ENCODE measurements at places on chromosomes 13 and 19. TPM values are rescaled to one million over a fixed set of nuclear protein-coding genes. Genes with fewer than 3 reads are reported as not detected.

DNA sequence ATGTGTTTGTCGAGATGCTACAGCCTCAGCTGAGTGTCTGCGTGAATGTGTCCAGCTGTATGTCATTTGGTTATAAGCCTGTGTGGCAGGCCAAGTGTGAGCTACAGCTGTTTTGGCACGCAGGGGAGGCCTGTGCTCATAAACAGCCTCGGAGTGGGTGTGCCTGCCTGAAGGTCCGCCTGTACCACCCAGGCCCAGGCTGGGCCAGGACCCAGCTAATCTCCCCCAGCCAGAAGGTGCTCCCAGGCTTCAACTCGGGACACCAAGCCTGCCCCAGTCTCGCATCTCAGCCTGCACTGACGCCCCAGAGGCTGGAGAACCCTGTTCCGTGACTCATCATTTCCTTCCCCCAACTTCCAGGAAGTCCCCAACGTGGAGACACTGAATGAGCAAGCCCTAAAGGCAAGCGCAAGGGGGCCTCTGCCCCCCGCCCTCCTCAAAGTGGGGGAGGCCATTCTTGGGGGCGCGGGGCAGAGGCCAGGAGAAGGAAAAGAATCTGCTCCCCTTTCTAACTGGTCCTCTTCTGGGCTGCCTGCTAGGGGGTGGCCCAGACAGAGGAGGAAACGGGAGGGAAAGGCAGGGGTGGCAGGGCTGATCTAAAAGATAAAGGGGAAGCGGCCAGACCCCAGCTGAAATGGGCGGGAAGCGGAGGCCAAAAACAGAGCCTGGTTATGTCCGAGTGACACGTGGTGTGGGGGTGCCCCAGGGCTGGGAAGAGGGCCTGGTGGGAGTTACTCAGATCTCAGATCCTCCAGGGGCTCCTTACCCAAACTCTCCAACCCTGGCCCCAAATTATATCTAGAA is 2.0 kb downstream of the SLC1A5 start:
- peak; percentile 84 for DNase-seq

- DNase-seq = peak; percentile 49
These were observed 44.9 kb downstream of the ESD start for GRCh38 chr13:46751811-46752635.

FCER2 gene
- 0.14 TPM for total RNA-seq

GRCh38 chr13:44619651-44620050 is 43.5 kb upstream of the TSC22D1 start:
- no peak for DNase-seq

CYP4F12 gene
- total RNA-seq = not detected

DNA sequence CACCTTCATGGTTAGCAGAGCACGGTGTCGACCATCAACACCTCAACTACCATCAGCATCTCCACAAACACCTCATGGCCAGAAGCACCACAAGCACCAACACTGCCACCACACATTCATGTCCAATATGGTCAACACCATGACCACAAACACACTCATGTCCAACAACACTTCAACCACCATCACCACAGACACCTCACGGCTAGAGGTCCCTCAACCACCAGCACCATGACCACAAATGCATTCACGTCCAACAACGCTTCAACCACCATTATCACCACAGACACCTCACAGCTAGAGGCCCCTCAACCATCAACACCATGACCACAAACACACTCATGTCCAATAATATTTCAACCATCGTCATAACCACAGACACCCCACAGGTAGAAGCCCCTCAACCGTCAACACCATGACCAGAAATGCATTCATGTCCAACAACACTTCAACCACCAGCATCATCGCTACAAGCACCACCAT is 10.2 kb downstream of the TRAPPC5 start:
- DNase-seq = no peak

DNA sequence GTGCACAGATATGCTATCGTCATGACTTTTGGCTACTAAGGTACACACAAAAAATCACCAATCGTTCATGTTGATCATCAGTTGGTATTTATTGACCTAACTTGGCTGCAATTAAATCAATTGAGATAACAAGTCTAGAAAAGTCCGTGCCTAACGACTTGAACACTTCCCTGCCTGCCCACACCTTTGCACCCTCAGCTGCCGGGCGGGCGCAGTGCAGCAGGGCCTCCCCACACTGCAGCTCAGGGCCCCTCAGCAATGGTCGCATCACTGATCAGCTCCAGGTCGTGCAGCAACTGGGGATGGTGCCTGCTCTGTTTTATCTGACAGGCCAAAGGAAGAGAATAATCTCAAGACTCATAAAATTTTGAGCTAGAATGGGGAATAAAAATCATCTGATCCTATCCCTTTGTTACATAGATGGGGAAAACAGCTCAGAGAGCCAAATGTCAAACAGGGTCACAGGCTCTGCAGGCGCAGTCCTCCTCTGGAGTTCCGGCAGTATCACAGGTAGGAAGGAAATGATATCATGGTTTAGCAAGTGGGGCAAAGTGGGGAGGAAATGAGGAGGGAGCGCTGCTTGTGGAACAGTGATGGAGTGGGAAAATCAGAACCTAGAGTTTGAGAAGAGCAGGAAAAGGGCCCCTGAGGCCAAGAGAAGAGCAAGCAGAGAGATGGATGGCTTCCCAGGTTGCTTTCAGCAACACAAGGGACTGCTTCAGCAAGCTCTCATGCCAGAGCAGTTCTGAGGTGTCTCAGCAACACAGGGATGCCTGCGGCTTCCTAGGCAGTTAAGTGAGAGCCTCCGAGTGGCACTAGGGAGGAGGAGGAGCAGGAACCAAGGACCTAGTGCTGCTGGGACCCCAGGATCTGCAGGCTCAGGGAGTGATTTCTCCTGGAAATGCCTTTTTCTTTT is 57.5 kb downstream of the SLC7A1 start:
- DNase-seq = no peak

GRCh38 chr19:7605490-7606222 is 10.0 kb downstream of the CAMSAP3 start:
- DNase-seq = peak; percentile 97
